Non-pigmented ciliary epithelial cell (primary cell): ENCODE measurements at places on chromosomes 3 and 15.

DNA sequence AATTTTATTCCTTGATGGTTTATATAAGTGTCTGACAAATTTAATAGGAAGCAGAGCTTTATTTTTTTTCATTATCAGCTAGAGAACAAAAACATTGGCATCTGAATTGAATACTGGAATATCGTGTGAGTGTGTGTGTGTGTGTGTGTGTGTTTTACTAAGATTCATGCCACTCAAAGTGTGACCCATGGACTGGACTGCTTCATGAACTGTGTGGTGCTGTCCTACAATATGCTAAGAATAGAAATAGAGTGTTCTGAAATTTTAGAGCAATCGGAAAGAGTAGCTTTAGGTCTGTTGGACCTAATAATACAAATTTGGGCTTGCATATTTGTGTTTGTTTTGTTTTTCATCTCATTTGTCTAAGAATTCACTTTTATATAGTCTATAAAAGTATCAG is 89.6 kb downstream of the MITF start:
- DNase-seq: no peak

DNA sequence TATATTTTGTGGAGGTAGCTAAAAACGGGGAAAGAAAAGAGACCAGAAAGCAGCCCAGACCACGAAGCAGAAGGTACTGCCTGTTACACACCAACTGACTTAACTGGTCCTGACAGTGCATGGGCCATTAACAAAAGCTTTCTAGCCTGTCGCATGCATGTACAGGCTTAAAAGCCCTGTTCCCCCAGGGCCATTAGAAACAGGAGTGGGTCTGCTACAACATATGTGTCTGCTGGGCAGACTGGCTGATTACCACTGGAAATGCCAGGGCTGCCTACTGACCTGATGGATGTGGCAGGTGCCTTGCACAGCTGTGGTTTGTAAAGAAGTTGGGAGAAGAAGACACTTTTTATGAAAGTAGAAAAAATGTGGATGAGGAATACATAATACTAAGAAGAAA is 137.4 kb downstream of the GAP43 start:
- no peak for DNase-seq

DNA sequence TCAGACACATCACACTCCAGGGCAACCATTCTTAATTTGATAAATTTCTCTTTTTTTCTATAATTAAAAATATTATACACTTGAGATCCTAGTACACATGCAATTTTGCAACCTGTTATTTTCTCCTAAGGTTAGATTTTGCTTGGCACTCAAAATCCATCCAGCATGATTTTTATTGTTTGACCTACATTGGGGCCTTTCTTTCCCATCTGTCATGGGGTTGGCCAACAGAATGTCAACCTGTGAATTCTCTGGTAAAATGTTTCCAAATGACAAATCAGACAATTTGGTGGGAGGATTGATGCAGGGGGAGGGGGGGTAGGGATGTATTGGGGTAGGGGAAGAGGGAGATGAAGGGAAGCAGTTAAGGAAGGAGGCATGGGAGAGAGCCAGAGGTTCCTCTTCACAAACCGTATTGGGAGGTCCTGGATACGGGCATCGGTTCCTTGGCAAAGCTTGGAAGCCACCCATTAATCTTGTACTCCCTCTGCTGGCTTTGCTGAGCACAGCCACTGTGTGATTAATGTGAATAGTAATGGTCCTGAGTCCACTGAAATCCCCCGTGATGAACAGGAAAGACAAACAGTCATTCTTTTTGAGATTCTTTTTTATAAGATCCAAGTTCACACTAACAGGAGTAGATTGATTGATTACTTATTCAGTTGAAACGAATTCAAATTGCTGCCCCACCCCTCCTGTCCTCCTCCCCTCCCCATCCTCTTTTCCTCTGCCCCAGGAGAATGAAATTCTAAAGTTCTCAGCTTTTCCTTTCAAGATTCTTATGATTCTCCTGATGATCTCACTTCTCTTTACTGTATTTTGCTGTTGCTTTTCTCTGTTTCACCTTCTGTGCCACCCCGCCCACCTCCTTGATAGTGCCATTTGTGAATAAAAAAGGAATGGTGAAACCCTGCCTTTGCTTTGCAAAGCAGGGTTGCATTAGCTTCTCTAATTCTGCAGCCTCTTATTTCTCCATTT is 82.2 kb upstream of the SLC25A26 start:
- no peak for DNase-seq

GRCh38 chr3:13108861-13109260 is 35.6 kb upstream of the IQSEC1 start:
- DNase-seq: no peak

DNA sequence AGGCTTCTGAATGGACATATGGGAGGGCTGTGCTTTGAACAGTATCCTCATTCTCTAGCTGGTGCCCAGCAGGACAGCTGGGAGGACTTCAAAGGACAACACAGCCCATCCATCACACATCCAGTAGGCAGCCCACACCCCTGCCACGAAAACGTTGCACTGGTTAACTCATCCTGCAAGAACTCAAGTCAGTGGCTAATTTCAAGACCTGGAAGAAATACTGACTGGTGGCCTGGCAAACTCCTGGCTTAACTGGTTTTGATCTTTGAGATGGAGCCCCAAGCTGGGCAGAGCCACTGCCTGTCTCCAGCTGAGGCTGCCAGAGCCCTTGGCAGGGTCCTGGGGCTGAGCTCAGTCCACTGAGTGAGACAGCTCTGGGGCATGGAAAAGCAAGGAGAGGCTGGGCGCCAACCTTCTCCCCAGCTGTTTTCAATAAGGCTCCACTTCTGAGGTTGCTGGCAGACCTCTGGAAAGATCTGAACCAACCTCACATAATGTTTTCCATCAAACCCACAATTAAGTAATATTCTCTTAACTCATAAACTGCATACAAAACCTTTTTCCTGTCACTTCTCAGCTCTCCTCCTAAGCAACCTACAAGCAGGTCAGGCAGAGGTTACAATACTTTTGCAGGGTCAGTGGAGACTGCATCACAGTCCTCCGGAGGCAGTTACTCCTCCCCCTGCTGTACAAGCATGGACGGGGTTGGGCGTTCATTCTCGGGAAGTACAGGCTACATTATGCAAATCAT is 110.3 kb downstream of the MYLK start:
- no peak for DNase-seq

- DNase-seq: no peak
Measured at GRCh38 chr15:51932161-51932560, 39.4 kb downstream of the LEO1 start.

GRCh38 chr3:190182418-190183043 is 61.8 kb upstream of the P3H2 start:
- no peak for DNase-seq

DNA sequence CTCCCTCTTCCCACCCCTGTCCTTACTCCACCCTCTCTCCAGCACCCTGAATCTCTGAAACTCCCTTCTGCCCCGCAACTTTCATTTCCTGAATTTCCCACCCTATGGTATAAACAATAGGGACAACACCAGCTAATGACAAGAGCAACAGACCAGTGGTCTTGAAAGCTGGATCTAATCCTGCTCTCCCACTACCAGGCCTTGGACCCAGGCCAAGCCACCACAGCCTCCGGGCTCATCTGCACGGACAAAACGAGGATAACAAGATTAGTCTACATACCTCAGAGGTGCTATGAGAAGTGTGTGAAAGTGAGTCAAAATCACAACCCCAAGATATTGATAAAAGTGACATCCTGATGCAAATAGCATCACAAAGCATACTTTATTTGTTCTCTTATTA is 128.6 kb downstream of the ERC2 start:
- no peak for DNase-seq

- DNase-seq: no peak
Measured at GRCh38 chr15:48147358-48147757, 26.6 kb downstream of the SLC24A5 start.

DNA sequence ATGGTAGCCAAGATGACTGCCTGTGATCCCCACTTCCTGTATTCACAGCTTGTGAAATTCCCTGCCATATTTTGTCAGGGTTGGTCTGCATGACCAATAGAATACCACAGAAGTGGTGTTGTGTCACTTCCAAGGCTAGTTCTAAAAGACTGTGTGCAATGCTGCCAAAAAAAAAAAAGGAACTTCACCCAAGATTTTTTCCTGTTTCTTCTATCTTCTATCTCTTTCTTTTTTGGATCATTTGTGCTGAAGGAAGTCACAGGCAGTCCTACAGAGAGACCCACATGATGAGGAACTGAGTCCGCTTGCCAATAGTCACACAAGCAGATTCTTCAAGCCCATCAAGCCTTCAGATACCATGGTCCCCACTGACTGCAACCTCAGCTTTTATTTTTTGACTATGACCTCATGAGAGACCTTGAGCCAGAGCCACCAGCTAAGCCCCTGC is 18.1 kb upstream of the RAF1 start:
- no peak for DNase-seq
